ENCODE measurements at places on chromosomes 3 and 15.
A peak's percentile ranks its signal among the peaks of the same experiment; 100 is the strongest.

- DNase-seq: no peak
These were observed 62.0 kb downstream of the DLG1 start for GRCh38 chr3:197236362-197236761.

- DNase-seq: no peak
These were observed 305.0 kb upstream of the SGO1 start for GRCh38 chr3:20490996-20491395.

GRCh38 chr3:173770011-173770410, 372.5 kb downstream of the NLGN1 start:
- peak; percentile 51 for DNase-seq

- no peak for DNase-seq
These were observed 270.5 kb upstream of the STT3B start for GRCh38 chr3:31262201-31262600.

- no peak for DNase-seq
These were observed 1.5 kb upstream of the ITIH1 start for GRCh38 chr3:52775877-52776276.

DNA sequence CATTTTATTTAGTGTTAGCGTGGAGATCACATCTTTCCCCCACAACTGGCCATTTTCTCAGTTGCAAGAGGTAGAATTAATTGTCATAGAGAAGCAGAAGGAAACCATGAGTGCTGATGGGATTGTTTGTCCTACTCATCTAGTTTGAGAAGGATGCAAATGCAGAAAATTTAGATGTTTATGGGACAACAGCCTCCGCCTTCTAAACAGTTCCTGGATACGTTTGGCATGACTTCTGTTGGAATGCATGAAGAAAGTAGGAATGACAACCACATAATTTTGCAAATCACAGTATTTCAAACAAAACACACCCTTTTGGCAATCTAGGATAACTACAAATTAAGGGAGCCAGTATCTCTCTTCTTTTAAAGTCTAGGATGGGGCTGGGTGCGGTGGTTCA, 240.1 kb upstream of the SUCLG2 start:
- DNase-seq: no peak

GRCh38 chr15:51053571-51053970, 41.1 kb downstream of the TNFAIP8L3 start:
- no peak for DNase-seq

DNA sequence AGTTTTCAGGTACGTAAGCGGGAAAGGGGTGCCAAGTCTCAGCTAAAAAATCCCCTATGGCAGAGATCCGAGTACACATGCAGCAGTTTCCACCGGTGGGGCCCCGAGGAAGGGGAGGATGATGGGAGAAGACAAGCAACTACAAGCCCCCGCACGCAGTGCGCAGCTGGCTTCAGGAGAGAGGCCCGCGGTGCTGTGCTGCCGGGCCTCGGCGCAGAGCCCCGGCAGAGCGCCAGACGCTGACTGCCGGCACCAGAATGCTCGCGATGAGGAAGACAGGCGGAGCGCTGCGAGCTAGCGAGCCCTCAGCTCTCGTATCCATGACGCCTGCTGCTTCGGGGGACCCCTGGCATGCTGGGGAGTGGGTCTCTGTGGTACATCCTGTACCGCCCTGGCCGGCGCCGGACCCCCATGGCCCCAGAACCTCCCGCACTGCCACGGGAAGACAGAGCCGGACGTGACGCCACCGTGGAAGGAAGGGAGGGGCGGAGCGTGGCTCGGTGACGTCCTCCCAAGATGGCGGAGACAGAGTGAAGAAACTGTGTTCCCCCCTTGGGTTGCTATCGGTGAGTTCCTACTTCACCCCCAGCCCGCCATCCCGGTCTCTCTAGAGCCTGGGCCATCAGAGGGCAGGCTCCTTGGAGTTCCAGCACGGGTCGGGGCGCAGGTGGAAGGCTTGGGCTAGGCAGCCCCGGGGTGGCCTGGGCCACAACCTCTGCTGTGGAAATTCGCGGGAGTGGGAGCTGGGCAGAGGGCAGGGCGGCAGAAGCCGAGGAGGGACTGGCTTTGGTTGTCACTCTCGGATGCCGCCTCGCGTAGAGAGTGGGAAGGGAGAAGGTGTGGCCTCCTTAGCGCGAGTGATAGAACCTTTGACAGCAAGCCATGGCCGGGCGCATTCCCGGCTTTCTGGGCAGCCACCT, at the start of gene MYNN:
TSS of gene MYNN (plus strand) at position 500 of the 920 bp plus-strand sequence. CDS start 900 bp downstream, outside the sequence.
- peak; percentile 73 for DNase-seq

GRCh38 chr3:26967501-26967900, 344.9 kb downstream of the LRRC3B start:
- DNase-seq: no peak

DNA sequence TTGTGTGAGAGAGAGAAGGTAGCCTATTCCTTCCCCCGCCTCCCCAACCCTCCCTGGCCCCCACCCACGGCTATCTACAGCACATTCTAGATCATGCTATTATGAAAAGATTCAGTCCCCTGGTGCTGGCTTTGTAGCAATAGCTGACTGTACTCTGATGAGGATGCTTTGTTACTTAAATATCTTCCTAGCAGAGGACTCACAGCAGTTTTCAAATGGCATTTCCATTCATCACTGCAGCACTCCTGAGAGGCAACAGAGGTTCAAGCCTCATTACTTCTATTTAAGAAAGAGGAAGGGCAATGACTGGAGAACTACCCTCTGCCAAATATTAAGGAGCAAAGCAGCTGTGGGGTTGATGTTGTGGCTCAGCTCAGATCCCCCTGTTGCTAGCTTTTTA, 61.0 kb downstream of the LRRN1 start:
- DNase-seq: no peak

DNA sequence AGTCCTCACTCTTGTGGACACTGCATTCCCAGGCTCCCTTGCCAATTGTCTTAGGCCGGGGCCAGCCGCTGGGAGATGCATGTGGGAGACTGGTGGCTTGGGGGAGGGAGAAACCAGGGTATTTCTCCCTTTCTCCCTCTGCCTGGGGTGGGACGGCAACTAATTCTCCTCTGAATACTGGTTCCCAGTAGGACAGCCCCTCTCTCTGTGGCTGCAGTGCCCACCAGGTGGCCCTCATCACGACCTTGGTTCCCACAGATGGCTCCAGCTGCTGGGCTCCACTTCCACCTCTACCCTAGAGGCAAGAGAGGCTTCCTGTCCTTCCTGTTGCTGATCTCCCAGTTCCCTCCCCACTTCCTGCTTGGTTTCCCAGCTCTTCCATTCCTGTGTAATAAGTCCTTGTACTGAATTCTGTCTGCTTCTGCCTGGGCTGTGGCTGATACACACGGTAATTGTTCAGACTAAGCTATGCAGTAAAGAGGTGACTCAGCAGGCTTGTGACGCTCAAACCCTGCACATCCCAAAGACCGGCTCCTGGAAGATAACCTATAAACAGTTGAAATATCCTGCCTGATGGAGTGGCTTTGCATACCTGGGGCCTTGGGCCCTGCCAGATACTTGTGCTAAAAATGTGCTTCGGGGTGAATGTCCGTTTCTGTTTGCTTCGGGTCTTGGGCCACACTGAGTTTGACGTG, 20.4 kb upstream of the COPG1 start:
- peak; percentile 59 for DNase-seq

DNA sequence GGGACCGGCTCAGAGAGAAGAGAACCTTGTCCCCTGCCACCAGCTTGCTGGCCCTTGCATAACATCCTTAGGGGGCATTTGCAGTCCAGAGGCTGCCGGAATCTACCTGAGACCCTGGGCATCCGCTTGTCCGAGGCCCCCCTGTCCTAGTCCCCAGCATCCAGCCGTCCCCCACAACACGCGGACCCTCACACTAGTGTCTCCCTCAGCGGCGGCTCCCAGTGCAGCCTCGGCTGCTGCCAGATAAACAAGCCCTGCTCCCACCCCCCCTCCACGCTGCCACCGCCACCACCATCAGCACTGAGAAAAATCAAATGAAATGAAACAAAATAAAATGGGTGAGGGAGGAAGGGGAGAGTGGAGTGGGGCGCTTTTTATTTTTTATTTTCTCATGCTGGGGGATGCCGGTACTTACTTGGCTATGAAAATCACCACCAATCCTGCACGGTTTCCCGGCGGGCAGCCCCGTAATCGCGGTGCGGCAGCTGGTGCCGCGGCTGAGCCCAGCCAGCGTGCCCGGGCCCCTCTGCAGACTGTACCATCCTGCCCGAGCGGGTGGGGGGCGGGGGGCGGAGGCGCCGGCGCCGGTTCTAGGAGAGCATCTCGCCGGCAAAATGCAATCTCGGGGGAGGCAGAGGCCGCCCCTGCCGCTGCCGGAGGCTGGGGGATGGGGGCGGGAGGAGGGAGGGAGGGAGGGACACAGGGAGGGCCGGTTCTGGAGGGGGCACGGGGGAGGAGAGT, at the start of gene ATP2B2:
TSS of gene ATP2B2 (minus strand) at position 537 of the 741 bp plus-strand sequence. CDS start 56,043 bp downstream, outside the sequence.
- DNase-seq: no peak

DNA sequence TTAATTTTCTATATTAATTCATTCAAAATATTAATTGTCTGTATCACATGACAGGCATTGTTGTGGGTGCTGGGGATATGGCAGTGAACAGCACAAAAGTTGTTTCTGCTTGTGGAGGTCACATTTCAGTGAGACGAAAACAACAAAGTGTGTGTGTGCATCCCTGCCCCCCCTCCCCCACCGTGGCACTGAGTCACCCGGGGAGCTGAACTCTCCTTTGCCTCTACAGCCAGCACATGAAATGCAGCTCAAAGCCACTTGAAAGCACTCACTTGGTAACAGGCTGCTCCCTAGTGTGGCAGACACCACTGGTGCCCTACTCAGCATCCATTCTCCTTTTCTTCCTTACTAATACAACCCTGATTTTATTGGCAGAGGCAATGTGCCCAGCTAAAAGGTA, 16.9 kb upstream of the SCAMP5 start:
- peak; percentile 43 for DNase-seq

DNA sequence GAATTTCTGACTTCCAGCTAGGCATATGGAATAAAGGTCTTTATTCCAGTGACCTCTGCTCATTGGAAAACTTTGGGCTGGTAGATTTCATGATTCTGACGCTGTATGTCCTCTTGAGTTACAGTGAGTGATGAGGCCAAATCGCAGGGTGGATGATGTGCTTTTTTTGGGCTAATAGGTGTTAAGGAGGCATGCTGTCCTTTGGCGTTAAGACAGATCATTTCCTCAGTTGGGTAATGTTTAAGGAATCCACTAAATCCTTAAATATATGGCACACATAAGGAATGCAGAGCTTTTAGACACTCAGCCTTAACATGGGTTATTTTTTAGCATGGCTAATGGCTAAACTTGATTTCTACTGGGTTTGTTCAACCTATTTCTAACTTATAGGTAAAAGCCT, 87.9 kb downstream of the LPP start:
- DNase-seq: no peak

DNA sequence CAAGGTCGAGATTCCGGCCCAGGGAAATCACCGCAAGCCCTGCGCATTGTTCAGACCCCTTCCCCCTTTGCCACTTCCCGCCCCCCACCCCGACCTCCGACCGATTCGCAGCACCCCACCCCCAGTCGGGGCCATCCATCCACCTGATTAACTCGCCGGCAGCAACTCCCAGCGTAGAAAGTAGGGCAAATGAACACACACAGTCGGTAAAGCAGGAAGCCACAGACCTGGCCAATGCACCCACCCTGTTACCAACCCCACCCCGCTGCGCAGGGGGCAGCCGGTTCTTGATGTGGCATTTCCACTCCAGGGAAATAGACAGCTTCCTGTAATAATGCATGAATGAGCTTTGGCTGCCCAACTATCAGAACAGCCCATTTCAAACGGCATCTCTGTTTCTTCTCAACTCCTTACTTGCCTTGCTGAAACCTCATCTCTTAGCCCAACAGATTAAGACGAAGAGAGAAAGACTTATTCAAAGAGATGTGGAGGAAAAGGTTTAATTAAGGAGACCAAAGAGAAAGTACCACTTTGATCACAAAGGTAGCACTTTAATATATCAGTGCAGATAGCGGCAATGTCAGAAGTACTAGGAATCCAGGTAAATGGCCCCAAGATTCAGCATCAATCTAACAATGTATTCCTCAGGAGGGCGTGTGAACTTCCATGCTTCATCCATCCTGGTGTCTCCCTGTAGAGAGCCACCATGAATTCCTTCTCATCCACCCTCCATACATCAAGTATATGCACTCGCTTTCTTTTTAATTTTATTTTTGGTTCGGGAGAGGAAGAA, 1.9 kb downstream of the TNIK start:
- DNase-seq: peak; percentile 55

GRCh38 chr3:138114988-138115971, at the start of gene DZIP1L:
Gene DZIP1L, minus strand, starts transcription at chr3:138115608. Its CDS starts 11,637 bp downstream, at chr3:138103971.
- DNase-seq: peak; percentile 71

DNA sequence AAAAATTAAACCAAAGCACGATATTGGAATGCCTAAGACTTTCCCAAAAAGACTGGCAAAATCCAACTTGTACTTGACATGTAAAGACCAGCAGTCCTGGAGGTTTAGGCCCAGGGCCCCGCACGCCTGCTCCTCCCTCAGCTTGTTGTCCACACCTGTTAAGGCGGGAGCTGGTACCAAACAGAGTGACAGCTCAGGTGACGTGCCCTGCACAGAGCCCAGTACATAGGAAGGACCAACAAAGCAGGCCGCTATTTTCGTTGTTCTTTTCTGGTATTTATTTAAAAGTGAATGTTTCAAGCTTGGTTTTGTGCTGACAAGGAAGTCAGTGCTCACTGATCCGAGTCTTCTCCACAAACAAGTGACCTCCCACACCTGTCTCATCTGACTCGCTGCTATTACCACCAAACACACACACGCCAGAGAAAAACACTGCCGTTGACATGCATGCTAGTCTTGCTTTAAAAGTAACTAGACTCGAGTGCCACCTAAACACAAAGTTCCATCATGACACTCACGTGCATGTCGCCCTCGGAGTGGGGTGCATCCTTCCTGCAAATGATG, 50.2 kb downstream of the HERC2 start:
- peak; percentile 42 for DNase-seq

- DNase-seq: no peak
These were observed 18.1 kb downstream of the METTL6 start for GRCh38 chr3:15409239-15409638.

GRCh38 chr15:42385206-42385979, 26.1 kb downstream of the CAPN3 start:
- DNase-seq: peak; percentile 29
